ENCODE measurements at places on chromosomes 1 and 21.

GRCh38 chr1:159184201-159184600 lies 12.8 kb downstream of the CADM3 start:
- peaks cover 6% of the 10 kb centered on the region for H3K27me3 ChIP-seq
- peaks cover 2% of the 10 kb centered on the region for H3K4me1 ChIP-seq
- H3K36me3 ChIP-seq: no peaks in the 10 kb centered on the region
- DNase-seq: no peak
- no peak overlapping the region for H3K27ac ChIP-seq
- no peak overlapping the region for H3K4me3 ChIP-seq

GRCh38 chr1:61387829-61388228 lies 305.5 kb downstream of the NFIA start:
- H3K36me3 ChIP-seq: peaks cover 10% of the 10 kb centered on the region
- H3K4me1 ChIP-seq: no peaks in the 10 kb centered on the region
- H3K27me3 ChIP-seq: no peaks in the 10 kb centered on the region

- H3K36me3 ChIP-seq: no peaks in the 10 kb centered on the region
- no peak overlapping the region for H3K4me3 ChIP-seq
- DNase-seq: no peak
- H3K4me1 ChIP-seq: no peaks in the 10 kb centered on the region
- H3K27me3 ChIP-seq: no peaks in the 10 kb centered on the region
These were observed 35.0 kb downstream of the SLC35F3 start for GRCh38 chr1:233939451-233939850.

DNA sequence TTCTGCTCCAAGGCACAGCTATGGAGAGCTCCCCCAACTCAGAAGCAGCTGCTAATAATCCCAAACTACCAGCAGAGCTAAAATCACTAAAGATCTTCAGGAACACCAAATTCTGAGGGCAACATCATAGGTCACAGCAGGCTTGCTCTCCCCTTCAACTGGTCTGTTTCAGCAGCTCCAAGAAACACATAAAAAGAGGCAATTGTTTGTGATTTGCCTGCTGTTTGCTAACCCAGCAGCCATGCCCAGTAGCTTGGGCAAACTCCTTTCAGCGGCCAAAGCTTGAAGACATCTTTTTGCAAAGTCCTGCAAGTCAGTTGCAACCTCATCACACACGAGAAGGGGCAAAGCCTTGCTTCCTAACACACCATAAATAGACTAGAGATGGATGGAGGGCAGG lies 8.9 kb downstream of the ERI3 start:
- H3K4me1 ChIP-seq: peaks cover 11% of the 10 kb centered on the region
- H3K27me3 ChIP-seq: no peaks in the 10 kb centered on the region
- H3K27ac ChIP-seq: no peak overlapping the region
- H3K4me3 ChIP-seq: no peak overlapping the region
- H3K36me3 ChIP-seq: no peaks in the 10 kb centered on the region

- DNase-seq: no peak
- no peak overlapping the region for H3K4me3 ChIP-seq
- no peak overlapping the region for H3K27ac ChIP-seq
- no peaks in the 10 kb centered on the region for H3K36me3 ChIP-seq
- H3K4me1 ChIP-seq: peaks cover 16% of the 10 kb centered on the region
- no peaks in the 10 kb centered on the region for H3K27me3 ChIP-seq
These were observed 45.8 kb downstream of the TENT5C start for GRCh38 chr1:117651616-117652015.

GRCh38 chr1:167496797-167497619 lies 21.3 kb downstream of the CD247 start:
- DNase-seq: no peak
- no peak overlapping the region for H3K27ac ChIP-seq
- H3K4me1 ChIP-seq: no peaks in the 10 kb centered on the region

DNA sequence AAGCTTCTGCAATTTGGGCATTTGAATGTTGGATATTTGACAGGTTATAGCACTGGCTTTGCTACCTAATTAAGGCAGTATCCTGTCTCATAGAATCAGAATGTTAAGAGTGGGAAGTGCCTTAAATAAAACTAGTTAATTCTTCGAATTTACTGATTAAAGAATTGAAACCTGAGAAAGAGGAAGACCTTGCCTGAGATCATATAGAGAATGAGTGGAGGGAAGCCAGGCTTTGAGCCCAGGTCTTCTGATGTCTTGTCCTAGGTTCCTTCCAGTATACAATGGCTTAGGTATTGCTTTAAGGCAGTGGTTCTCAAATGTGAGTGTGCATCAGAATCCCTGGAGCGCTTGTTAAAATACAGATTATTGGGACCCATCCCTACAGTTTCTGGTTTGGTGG lies 20.9 kb upstream of the SH3BGRL3 start:
- DNase-seq: no peak
- no peaks in the 10 kb centered on the region for H3K4me1 ChIP-seq
- no peak overlapping the region for H3K27ac ChIP-seq
- no peaks in the 10 kb centered on the region for H3K27me3 ChIP-seq
- no peak overlapping the region for H3K4me3 ChIP-seq

DNA sequence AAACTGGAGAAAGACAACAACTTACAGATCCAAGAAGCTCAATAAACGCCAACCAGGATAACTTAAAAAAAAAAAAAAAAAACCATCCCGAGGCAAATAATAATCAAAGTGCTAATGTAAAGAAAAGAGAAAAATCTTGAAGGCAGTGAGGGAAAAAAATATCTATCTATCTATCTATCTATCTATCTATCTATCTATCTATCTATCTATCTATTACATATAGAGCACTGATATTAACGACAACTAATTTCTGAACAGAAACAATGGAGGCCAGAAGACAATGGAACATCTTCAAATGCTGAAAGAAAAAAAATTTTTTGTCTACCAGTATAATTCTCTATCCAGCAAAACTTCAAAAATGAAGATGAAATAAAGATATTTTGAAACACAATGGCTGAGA lies 18.0 kb downstream of the PACC1 start:
- no peak for DNase-seq
- no peaks in the 10 kb centered on the region for H3K27me3 ChIP-seq
- no peaks in the 10 kb centered on the region for H3K4me1 ChIP-seq
- H3K27ac ChIP-seq: no peak overlapping the region

DNA sequence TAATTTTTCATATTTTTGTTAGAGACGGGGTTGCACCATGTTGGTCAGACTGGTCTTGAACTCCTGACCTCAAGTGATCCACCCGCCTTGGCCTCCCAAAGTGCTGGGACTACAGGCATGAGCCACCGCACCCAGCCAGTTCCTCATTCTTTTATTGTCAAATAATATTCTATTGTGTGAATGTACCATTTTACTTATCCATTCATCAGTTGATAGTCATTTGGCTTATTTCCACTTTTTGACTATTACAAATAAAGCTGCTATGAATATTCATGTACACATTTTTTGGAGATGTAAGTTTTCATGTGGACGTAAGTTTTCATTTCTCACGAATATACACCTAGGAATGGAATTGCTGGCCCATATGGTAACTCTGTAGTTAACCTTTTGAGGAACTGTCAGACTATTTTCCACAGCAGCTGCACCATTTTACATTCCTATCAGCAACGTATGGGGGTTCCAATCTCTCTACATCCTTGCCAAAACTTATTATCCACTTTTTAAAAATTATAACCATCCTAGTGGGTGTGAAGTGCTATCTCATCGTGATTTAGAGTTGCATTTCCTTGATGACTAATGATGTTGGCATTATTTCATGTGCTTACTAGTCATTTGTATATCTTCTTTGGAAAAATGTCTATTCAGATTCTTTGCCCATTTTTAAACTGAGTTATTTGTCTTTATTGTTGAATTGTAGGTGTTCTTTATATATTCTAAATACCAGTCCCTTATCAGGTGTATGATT lies 12.7 kb downstream of the PACC1 start:
- DNase-seq: no peak
- H3K27me3 ChIP-seq: no peaks in the 10 kb centered on the region
- H3K4me1 ChIP-seq: no peaks in the 10 kb centered on the region
- no peak overlapping the region for H3K4me3 ChIP-seq
- H3K36me3 ChIP-seq: no peaks in the 10 kb centered on the region

DNA sequence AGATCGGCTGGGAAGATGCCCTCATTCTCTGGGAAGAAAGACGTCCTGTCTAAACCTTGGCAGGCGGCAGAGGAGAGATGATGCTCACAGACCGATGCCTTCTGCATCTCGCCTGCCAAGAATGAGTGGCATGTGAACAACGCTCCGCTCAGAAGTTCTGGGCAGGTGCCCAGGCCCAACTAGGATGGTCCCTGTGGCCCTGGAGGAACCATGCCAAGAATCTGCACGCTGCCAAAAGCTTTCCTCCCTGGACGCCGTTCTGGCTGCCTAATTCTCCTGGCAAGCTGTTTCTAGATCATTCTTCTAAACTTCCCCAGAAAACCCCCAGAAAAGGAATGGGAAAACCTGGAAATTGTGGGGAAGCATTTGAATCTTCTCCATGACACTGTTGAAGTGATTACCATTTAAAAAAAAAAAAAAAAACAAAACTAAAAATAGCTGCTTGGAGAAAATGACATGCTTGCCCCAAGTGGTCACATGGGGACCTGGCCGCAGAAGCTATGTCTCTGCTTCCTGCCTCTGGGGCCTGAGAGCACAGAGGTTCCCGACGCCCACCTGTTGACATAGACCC lies 440.9 kb downstream of the PRDM2 start:
- no peaks in the 10 kb centered on the region for H3K27me3 ChIP-seq
- no peak overlapping the region for H3K4me3 ChIP-seq
- no peaks in the 10 kb centered on the region for H3K36me3 ChIP-seq
- DNase-seq: no peak
- no peaks in the 10 kb centered on the region for H3K4me1 ChIP-seq

DNA sequence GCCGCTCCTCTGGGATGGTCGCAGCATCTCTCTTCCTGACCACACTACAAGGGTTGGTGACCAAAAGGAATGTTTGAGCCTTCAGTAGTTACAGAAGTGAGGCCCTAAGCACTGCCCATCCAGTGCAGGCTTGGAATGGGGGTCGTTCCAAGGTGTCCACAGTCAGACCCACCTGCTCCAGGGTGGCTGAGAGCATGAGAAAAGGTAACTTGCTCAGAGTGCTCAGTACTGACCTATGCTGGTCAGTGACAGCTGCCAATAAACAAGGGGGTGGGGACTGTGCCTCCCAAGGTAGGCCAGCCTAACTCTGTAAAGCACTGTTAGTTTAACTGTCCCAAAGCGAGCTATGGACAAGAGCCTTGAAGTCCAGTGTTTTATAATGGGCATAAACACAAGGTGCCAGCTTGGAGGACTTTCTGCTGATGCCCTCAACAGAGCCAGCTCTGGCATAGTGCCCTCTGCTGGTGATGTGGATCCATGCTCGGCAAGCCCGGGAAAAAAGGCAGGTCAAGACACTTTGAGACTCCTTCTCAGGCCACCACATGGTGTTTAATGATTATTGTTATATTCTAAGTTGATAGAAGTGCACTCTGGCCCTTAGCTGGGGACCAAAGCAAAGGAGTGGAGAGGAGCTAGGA lies 78.1 kb upstream of the DNAH14 start:
- no peaks in the 10 kb centered on the region for H3K27me3 ChIP-seq
- H3K36me3 ChIP-seq: no peaks in the 10 kb centered on the region
- H3K4me3 ChIP-seq: no peak overlapping the region
- H3K27ac ChIP-seq: peak overlapping the region; percentile 69
- H3K4me1 ChIP-seq: no peaks in the 10 kb centered on the region

DNA sequence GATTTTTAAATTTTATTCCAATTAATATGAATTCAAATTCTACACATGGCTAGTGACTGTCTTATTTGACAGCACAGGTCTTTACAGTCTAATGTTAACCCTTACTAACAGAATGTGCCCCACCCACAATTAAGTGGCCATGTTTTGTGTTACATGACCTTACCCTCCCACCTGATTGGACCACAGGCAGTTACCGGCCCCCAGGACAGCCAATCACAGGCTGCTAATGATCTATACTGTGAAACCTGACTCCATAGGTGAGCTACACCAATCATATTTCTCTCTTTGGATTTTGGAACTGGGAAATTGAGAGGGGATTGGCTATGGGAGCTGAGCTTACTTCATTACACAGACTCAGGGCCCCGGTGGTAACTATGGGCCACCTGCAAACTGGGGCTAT lies 27.5 kb downstream of the ZP4 start:
- no peak overlapping the region for H3K27ac ChIP-seq
- H3K4me1 ChIP-seq: no peaks in the 10 kb centered on the region
- H3K27me3 ChIP-seq: no peaks in the 10 kb centered on the region
- H3K36me3 ChIP-seq: no peaks in the 10 kb centered on the region
- no peak overlapping the region for H3K4me3 ChIP-seq

DNA sequence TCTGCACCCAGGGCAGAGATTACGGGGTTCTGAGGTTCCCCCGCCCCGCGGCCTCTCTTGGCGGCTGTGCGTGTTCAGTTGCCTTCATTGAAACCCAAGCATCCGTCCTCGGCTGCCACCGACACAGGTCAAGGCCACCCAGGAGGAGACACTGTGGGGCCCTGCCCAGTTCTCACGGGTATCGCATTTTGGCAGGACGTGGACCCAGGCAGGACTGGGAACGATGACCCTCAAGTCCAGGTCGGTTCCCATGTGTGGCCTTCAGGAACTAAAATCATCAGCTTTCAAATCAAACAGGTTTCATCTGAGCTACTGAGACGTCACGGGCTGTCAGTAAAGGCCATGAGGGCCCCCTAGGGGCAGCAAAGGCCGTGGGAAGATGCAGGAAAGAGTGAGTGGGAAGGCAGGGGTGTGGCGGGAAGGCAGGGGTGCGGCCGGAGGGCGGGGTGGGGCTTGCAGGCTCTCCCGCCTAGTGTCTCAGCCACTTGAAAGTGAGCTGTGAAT lies 7.0 kb upstream of the C1orf174 start:
- H3K4me1 ChIP-seq: no peaks in the 10 kb centered on the region
- no peaks in the 10 kb centered on the region for H3K27me3 ChIP-seq
- H3K27ac ChIP-seq: no peak overlapping the region

- H3K27me3 ChIP-seq: no peaks in the 10 kb centered on the region
- H3K36me3 ChIP-seq: no peaks in the 10 kb centered on the region
- no peak overlapping the region for H3K27ac ChIP-seq
- H3K4me1 ChIP-seq: no peaks in the 10 kb centered on the region
These were observed 9.4 kb upstream of the GPX7 start for GRCh38 chr1:52592637-52593323.

DNA sequence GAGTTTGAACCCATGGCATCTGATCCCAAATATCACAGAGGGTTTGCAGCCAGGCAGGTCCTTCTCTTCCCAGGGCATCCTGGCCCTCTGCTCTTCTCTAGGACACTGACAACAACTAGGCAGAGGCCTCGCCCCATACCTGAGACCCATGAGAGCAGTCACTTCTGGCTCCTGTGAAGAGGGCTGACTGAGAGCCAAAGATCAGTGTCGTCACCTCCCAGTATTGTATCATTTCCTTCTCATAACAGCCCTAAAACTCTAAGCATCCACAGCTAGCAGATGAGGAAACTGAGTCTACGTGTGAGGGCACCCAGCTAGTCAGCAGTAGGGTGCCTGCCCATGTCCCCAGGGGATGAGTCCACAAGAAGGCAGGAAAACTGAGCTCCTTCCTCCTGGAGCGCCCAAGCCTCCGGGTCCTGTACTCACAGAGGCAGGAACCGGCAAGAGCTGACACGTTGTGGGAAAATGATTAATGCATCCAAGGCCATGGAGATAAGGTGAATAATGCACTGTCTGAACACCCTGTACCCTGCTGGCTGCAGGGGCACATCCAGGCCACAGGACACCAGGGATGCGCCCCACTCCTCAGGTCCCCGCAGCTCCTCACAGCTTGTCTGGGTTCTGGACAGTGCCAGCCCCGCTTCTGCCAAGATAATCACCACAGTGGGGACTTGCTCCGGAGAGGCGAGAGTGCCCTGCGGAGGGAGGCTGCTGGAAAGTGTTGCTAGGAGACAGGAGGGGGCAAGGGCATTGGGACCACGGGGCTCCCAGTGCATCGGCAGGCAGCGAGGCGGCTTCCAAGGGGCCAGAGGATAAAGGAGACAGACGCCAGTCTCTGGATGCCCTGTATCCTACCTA lies 340.0 kb downstream of the NPHP4 start:
- H3K4me1 ChIP-seq: no peaks in the 10 kb centered on the region
- DNase-seq: no peak
- no peak overlapping the region for H3K27ac ChIP-seq
- H3K27me3 ChIP-seq: no peaks in the 10 kb centered on the region
- no peak overlapping the region for H3K4me3 ChIP-seq
